Natural killer cell treated with Interleukin-12 subunit alpha and Interleukin-12 subunit beta and Interleukin-15 and Interleukin-18, amount 100 ng/mL, for 72 hours (primary cell): ENCODE measurements at places on chromosomes 12 and 14.

DNA sequence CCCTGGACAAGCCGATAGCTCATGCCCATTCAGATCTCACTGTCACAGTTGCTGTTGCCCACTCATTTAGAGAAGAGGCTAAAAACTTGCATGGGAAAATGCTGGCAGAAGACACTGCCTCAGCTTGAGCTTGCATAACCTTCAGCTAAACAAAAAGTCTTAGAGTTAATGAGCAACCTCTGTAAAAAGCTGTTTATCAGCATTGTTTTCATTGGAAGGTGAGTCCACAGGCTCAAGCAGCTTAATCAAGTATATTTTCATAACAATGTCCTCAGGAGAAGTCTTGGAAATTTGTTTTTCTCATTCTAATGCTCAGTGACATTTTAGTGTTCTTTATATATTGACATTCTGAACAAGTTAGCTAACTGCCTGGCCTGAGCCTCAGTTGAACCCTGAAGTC lies 872.9 kb downstream of the TMTC2 start:
- DNase-seq: no peak

DNA sequence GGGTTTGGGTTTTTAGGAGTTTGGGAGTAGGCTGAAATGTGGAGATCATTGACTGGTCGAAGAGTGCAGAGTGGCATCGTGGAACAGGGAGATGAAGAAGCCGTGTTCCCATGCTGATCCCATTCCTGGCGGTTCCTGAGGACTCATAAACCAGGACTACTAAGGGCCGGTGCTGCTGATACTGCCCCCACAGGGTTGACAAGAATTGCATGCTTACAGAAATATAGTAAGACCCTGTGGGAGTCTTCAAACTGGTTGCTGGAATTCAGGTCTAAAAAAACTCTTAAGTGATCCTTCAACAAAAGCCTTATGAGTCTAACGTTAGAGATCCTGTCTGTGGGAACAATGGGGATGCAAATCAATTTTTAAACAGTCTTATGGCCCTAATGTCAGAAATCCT lies 64.0 kb upstream of the ARHGAP5 start:
- no peak for DNase-seq

- DNase-seq: no peak
These were observed 175.3 kb downstream of the TSPAN9 start for GRCh38 chr12:3252450-3252891.

GRCh38 chr12:92539976-92540781 lies 162.6 kb upstream of the PLEKHG7 start:
- no peak for DNase-seq

GRCh38 chr12:6961278-6961694 lies 9.2 kb downstream of the PHB2 start:
- peak; percentile 92 for DNase-seq

DNA sequence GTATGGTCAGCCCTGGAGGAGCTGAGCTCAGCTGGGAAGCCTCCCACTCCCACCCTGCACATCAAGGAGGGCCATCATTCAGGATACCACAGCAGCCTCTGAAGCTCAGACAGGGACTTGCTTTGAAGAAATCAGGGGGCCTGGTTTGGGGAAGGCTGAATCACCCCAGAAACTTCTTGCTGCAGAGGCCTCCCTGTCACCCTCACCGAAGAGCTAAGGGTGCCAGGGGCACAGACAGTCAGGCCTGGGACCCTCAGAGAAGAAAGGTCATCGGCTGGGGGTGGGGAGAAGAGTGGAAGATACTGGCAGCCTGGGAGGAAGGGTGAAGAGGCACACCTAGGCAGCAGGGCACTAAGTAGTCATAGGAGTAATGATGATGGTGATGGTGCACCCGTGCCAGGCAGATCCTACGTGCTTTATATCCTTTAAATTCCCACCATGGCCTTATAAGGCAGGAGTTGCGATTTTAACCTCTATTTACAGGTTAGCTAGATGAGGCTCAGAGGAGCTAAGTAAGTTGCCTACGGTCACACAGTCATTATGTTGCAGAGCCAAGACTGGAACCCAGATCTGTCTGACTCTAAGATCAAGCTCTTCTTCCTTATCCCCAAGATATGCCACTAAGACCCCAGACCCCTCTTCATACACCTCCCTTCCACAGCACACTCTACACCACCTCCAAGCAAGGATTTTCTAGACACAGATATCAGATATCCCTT lies 28.5 kb upstream of the PNMA1 start:
- DNase-seq: no peak

DNA sequence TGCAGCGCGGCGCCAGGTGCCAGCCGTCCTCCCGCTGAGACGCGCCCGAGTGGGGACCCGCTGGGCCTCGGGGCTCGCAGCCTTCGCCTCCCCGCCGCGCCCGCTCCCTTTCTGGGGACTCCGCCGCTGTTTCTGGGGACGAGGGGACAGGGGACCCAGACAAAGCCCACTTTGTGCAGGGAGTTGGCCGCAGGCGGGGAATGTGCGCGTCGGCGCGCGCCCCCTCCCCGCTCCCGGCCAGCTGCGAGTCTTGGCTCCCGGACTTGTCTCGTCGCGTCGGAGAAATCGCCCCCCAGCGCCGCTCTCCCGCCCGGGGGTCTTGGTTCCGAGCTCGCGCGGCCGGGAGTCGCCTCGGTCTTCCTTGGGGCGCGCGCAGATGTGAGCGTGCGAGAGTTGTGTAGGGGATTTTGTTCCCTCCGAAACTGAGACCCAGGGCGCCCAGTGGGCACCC lies 717 bp downstream of the VASH1 start:
- DNase-seq: no peak

- DNase-seq: no peak
These were observed 729.2 kb downstream of the LRFN5 start for GRCh38 chr14:42335918-42336317.

DNA sequence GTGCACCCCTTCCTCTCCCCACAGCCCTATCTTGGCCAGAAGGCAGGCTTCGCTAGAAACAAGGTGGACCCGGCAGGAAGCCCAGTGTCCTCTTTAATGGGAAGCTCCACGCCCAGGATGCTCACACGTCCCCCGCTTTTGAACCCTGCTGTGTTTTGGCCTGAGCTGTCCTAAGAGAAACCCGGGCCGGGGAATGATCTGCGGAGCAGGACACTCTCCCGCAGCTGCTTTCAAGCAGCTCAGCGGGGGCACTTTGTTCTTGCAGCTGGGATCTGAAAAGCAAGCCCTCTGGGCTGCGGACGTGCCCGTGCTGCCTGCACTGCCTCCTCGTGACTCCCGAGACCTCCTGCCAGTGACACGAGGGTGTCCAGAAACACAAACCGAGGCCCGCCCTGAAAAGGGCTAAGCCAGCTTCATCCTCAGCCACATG lies 30.0 kb downstream of the SCARB1 start:
- DNase-seq: no peak

DNA sequence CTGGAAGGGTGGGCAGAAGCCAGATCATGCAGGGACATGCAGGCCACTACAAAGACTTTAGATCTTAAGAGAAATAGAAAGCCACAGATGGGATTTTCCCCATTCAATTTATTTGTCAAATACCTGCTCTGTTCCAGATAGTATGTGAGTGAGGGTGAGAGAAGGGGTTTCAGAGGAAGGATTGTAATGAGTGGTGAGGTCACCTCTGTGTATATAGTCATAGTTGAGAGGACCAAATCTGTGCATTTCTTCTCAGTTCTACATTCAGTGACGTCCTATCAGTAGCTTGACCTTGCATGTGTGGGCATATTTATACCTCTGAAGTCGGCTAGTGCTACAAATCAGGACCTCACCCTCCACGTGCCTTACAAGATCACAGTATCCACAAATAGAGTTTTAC lies 31.2 kb upstream of the RBM19 start:
- no peak for DNase-seq

DNA sequence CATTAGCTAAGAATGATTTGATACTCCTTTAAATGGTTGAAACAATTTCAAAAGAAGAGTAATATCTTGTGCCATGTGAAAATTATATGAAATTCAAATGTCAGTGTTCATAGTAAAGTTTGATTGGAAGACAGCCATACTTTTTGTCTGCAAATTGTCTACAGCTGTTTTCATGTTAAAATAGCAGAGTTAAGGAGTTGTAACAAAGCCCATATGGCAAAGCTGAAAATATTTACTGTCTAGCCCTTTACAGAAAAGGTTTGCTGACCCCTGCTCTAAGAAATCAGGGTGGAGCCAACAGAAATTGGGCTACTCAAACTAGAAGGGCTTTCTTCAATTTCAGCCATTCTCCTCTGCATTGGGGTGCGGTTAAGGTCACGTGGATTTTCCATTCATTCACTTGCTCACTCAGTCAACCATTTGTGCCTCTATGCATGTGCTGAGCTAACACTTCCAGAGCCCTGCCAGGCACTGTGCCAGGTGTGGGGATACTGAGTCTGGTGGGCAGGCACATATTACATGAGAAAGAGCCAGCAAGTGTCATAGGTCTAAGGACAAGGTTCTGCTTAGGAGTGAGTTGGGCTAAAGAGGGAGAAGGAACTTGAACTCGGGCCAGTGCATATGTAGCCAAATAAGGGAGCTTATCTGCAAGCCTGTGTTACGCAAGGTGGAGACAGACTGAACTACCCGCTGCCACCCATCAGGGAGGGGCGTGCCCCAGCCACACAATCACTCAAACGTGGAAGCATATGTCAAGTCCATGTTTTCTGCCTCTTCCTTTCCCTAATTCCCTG lies 139.8 kb upstream of the NOS1 start:
- no peak for DNase-seq

GRCh38 chr12:68963856-68964745 lies 31.1 kb upstream of the CPM start:
- DNase-seq: no peak

DNA sequence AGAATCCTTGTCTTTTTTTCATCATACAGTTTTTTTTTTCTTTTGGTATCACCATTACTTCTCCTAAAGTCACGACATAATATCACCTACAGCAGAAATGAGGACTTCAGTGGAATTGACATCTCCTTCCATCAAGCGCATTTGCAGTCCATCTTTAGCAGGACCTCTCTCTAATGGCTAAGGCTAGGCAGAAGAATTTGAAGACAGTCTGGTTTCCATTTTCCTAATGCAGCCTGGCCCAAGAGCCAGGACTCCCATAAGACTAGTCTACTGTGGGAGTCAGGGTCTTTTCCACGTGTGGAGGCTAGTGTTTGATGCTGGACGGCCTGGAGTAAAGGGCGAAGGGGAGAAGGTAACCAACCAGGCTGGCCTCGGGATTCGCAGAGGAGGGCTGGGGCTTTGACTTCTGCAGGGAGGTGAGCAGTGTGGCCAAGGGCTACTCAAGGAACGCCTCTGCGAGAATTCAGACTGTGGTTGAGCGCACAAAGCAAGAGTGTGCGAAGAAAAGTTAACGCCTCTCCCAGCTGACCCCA lies 769 bp upstream of the ZNF740 start:
- DNase-seq: peak; percentile 68

- DNase-seq: no peak
These were observed 12.0 kb downstream of the OSBPL8 start for GRCh38 chr12:76547526-76547925.

- no peak for DNase-seq
These were observed 7.0 kb upstream of the BCAT1 start for GRCh38 chr12:24955853-24956252.

DNA sequence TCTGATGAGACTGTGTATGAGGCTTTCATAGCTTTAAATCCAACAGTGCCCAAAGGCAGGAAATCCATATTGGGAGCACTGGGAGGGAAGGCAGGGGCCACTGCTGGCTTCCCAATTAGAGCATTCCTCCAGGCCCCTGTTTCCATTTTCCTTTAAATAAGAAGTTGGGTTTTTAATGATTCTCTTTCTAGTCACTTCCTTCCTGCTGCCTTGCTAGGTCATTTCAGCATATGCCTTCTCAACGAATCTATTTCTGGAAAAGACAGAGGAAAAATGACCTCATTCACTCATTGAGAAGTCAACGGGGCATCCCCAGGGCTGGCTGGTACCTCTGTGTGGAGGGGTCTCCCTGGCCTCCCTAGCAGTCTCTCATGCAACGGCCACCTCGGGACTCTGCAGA lies 43.5 kb downstream of the IGF1 start:
- no peak for DNase-seq

DNA sequence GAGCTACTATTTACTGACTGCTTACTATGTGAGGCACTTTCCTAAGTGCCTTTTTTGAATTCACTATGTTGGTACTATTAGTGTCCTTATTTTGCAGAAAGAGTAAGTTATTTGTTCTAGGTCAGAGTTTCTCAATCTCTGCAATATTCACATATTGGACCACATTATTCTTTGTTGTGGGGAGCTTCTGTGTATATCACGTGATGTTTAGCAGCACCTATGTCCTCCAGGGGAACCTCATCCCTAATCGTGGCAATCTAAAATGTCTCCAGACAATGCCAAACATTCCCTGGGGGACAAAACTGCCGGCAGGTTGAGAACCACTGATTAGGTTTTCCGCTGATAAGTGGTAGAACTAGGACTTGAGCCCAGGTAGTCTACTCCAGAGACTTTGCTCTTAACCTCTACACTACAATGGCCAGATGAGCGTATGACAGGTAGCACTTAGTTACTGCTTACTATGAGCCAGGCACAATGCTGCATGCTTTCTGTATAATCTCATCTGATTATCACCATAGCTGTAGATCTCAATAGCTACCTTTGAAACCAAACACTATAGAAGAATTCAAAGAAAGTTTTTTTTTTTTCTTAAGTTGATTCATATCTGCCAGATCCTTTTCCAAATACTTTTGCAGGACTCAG lies 38.9 kb downstream of the NELL2 start:
- no peak for DNase-seq

GRCh38 chr14:96108061-96108795 lies 69.1 kb downstream of the C14orf132 start:
- DNase-seq: no peak

- DNase-seq: no peak
These were observed 42.3 kb downstream of the INSM2 start for GRCh38 chr14:35576260-35576659.

GRCh38 chr12:76782526-76782925 lies 18.6 kb downstream of the ZDHHC17 start:
- DNase-seq: no peak

DNA sequence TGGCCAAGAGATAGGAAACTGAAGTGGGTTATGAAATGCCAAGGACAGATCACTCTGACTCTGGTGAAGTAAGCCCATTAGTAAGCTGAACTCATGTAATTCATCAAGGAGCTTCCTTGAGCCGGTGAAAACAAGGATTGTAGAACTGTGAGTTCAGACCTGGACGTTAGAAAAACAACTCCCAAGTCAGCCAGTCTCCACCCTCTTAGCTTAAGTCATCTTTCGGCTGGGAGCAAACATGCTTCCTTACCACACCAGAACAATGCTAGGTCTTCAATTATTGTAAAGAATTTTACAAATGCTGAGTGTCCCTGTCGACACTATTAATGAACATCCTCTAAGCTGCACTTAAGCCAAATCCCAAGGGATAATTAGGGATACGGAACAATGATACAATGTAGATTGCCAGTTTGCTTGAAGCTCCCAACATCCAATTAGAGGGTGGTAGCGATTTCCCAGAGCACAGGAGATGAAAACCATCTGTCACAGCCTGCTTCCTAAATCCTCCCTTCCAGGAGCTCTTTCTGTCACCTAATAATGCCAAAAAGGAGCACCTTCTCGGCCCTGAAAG lies 45.7 kb upstream of the VASH1 start:
- DNase-seq: no peak

GRCh38 chr12:118760623-118761022 lies 220.7 kb upstream of the SRRM4 start:
- DNase-seq: no peak

GRCh38 chr14:96598332-96598928 lies 96.2 kb downstream of the PAPOLA start:
- DNase-seq: no peak

- DNase-seq: no peak
These were observed 874.4 kb downstream of the SLC6A15 start for GRCh38 chr12:84038242-84038641.
